Osteocyte (in vitro differentiated cells): ENCODE measurements at places on chromosomes 4 and X.

GRCh38 chrX:121260596-121261240 lies 213.3 kb downstream of the GLUD2 start:
- no peak for DNase-seq

DNA sequence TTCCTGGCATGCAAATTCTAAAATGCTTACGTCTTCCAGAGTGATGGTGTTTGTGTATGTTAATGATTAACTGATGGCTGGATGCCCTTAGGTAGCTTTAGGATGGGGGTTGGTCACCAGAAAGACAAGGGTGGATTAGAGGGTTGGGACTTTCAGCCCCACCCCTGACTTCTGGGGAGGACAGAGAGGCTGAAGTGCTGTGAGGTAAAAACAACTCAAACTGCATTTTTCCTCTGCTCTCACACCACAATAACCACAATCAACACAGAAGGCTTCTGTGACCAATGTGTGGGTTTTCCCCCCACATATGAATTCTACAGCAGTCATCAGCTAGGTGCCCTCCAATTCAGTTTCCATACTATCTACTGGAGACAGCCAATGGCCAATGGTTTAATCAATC lies 18.7 kb upstream of the DDIT4L start:
- no peak for DNase-seq

GRCh38 chr4:17773135-17773698 lies 8.2 kb downstream of the FAM184B start:
- no peak for DNase-seq

GRCh38 chr4:1559896-1560650 lies 124.0 kb downstream of the FAM53A start:
- DNase-seq, result no peak

- no peak for DNase-seq
Observed at GRCh38 chrX:24332878-24333277, 19.0 kb upstream of the SUPT20HL2 start.

DNA sequence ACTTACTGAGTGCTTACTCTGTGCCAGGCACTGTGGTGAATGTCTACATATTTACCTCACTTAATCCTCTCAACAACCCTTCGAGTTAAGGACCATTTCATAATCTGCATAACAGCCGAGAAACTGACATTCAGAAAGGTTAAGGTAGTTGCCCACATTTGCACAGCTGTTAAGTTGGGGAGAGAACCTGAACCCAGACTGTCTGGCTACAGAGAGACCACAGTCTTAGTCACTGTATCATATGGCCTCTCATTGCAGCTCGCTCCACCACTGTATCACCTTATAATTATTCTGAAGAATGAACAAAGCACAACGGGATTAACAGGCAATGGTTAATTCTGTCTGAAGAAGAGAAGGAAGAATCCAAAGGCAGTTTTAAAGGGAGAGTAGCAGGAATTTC lies 98.5 kb downstream of the ADGRA3 start:
- no peak for DNase-seq

DNA sequence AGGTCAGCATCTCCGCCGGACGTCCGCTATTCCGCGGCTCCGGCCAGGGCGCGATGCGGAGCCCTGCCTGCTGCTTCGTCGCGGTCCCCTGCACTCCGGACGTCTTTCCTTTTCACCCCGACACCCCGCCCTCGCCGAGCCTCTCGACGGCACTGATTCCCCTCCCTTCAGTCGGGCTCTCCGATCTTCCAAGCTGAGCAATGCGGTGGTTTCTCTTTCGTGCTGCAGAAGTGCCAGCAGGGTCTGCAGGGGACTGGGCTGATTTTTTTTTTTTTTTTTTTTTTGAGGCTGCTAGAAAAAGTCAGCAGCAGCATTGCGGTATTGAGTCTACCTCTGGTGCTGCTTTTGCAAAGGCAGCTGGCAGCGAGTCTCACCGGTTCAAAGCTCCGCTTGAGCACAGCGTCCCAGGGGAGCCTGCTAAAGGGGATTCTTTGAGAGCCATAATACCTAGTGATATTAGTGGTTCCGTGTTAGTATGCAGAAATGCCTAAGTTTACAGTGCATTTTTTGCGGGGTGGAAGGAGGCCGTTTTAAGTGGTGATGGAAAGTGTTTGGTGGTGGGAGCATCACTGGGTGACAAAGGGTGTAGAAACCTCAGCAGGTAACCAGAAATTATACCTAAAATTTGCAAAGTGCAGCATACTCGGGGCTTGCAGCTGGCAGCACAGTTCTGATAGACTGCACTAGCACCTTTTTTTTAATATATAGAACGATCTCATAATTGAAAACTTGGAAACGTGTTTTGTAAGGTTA lies 969 bp downstream of the STIM2 start:
- peak; percentile 86 for DNase-seq

- DNase-seq, result no peak
Observed at GRCh38 chrX:114332766-114333165, 251.1 kb upstream of the HTR2C start.

DNA sequence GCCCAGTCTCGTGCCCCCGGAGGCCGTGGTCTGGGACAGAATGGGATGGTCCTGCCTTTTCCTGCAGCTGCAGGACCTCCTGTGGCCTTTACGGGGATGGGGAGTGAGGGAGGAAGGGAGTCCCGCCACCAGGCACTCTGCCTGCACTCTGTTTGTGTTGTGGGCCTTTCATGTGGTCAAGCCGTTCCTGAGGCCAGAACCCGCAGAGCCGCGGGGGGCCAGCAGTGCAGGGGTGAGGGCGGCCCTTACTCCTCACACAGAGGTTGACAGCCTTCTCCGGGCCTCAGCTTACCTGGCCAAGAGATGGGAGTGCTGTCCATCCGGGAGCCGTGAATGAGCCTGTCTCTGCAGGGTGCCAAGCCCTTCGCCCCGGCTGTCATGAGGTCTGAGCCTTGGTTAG lies 230.7 kb downstream of the AFAP1 start:
- DNase-seq, result no peak

- no peak for DNase-seq
Observed at GRCh38 chr4:135770505-135770904, 1568.9 kb upstream of the PABPC4L start.

DNA sequence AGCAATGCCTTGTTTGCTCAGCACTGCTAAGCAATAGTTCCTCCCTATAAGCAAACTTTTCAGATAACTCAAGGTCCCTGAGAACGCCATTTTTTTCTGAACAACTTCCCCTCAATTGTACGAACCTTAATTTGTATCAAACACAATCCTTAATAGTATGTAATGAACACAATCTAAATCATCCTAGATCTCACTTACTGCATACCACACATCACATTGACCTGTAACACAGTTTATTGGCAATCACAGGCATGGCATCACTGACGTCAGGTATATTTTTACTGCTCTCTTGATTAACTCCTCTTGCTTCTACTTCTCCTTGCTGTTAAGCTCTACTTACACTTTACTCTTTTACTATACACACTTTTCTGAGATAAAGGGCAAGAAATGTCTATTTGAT lies 67.0 kb downstream of the TAPT1 start:
- DNase-seq, result no peak

DNA sequence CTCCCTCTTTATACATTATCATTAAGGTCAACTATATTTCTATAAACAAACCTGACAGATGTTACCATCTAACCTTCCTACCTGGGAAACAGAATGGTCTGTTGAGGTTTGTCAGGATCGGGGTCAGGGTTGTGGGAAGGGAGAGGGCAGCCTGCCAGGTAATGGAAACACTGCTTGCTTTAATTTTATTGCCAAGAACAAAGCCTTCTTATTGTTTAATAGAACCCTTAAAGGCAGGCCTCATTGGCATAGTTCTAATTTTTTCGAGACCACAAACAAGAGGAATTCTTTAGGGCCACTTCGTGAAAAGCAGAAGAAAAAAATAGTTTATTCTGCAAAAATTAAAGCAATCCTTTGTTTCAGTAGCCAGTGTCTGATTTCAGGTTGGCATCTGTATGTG lies 113.2 kb downstream of the MID1 start:
- no peak for DNase-seq

- no peak for DNase-seq
Observed at GRCh38 chr4:10098780-10099160, 17.8 kb downstream of the WDR1 start.

DNA sequence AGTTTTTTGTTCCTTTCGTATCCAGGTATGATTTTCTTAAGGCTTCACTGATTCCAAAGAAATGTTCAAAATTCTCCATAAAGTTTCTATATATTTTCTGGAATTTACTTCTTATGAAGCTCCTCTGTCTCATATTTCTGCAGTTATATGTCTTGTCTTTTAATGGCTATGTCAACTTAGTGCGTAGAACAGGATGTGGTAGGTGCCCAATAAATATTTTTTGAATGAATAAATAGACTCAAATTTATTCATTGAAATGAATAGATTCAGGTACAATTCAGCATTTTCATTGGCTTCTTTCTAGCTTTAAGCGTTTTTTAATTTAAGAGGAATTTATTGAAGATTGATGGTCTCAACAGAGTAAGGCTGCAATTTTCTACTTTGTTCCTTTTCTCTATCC lies 231.9 kb upstream of the BOD1L1 start:
- no peak for DNase-seq

DNA sequence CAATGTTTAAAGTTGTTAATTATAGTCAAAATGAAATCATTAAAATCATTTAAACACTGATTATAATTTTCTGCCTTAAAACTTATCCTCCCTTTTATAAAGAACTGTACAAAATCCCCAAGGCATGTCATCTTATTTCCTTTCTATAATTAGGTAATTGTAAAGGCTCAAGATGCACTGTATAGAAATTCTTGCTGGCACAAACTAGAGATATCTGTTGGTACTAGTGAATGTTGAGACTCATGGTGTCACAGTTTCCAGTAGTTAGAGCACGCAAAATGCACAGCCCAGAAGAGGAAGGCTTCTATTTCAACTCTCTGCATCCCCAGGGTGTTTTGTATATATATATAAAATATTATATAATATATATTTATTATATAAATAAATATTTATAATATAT lies 22.7 kb upstream of the PLA2G12A start:
- no peak for DNase-seq

- no peak for DNase-seq
Observed at GRCh38 chr4:94412019-94412657, 39.6 kb upstream of the PDLIM5 start.

DNA sequence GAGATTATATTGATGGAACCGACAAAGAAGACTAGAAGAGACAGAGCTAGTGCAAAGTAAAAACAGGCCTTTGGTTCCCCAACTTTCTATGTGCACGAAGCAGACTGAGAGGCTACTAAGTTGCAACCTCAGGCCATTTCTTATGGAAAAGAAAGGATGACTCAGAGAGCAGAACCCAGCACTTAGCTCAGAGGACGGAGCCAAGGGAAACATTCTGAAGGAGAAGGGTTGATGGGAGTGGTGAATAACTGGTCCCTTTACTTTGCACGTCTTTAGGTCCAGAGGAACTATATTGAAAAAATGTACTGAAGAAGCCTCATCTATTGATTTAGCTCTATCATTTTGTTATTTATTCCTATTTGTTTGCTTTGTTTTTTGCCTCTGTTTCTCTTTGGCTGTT lies 182.1 kb downstream of the CPE start:
- DNase-seq, result no peak

DNA sequence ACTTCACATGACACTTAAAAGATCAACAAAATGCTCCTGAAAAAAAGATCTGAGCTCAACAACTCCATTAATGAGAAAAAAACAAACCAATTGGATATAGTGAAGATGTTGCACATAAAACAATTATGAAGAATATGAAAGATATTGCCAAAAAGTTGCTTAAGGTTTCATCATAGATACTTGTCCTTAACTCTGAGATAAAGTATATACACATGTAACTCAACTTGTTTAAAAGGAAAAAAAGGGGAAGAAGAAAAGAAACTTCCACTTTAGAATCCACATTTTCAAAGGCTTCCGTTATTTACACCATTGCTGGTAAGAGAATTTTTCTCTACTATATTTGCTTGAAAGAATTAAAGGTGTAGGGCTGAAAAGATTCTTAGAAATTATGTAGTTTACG lies 2.7 kb downstream of the AFAP1 start:
- no peak for DNase-seq

DNA sequence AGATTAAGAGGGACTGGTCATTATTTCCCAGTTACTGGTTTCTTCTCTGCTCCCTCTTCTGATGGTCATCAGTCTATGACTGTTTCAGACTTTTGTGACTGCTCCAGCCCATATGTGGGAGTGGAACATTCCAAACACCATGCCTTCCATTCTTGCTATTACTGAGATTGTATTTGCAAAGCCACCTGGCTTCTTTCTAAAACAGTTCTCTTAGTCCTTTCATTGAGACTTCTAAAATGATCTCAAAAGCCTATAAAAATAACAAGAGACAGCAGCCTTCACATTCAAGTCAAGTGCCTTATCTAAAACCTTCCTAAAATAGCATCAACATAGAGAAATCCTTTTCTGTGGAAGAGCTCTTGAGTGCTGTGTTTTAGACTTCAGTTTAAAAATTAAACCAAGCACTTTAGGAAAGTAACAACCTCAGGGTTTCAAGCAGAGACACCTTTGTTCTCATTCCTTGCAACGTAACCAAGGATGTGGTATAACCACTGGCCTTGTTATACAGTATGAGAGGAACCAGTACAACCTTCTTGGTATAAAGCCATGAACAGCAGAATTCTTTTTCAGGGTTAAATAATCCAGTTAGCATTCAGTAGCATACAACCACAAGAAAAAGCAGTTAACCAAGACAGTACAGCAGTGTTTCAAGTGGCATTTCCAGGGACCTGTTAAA lies 97.1 kb downstream of the NFKB1 start:
- no peak for DNase-seq

DNA sequence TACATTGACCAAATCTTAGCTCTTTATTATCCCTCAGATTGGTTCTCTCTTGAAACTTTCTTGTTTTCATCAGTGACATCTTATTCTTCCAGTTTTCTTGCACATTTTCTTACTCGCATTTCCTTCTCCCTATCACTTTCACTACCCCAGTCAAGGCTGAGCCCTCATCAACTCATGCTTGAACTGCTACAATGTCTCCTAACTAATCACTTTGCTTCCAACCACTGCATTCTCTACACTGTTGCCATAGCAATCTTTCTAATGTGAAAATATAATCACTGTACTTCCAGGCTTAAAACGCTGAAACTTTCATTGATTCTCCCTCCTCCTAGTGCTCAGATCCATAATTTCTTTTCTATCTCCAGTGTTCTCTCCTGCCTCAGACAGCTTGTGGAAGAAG lies 22.2 kb upstream of the LPAR4 start:
- no peak for DNase-seq

DNA sequence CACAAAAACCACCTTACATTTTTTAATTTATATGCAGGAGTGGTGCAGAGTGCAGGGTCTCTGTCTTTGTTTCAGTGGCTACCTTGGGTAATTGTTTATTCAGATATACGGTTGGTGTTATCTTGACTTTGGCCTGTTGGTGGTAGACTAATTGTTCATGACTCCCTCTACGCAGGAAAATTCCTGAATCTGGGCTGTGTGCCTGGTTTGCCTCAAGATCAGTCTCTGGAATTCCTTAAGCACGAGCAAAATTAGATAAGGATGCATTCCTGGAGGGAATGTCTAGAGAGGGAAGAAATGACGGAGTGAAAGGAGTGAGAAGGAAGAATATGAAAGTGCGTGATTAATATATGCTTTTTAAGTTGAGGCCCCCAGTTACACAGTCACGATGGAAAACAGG lies 576.9 kb upstream of the PCDH10 start:
- no peak for DNase-seq

- DNase-seq, result no peak
Observed at GRCh38 chrX:150575419-150575814, 7.0 kb downstream of the MTM1 start.

GRCh38 chr4:77595364-77595973 lies 10.2 kb upstream of the CXCL13 start:
- DNase-seq, result no peak
